ENCODE measurements at places on chromosomes 1 and 21.
A peak's percentile ranks its signal among the peaks of the same experiment; 100 is the strongest.

DNA sequence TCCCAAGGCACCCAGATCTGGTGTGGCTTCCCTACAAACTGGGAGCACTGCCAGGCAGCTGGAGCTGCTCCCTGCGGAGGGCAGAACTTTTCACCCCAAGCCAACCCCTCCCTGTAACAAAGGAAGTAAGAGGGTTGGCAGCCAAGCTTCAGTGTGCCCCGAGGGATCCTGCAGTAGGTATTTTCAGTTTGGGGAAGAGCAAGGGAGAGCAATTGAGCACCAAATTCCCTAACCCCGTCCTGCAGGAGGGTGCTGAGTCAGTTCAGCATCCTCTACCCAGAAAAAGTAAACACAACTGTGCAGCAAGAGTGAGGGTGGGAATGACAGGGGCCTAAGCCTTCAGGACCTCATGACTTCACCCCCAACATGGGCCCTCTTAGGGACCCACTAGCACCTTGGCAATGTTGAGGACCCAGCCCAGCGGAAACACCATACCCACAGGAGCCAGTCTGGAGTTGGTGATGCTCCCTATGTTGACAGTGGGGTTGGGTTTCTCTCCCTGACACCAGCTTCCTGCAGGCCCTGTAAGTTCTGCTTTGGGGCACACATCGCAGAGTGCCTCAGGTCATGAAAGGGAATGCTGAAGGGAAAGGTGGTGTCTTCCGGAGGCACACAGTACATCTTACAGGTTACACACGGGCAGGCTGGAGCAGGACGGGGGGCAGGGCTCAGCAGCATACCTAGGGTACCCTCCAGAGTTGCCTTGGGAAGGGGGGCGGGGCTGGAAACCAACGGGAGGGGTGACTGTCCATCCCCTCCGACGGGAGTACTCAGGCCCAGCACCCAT lies 14.8 kb downstream of the SH3BP5L start:
- no peak for DNase-seq

- no peak for DNase-seq
These were observed 1646.5 kb downstream of the MRPL39 start for GRCh38 chr21:23960769-23961168.

GRCh38 chr1:21324368-21325141 lies 34.3 kb upstream of the ECE1 start:
- DNase-seq = peak; percentile 79

GRCh38 chr1:94039514-94039870 lies 81.5 kb downstream of the ABCA4 start:
- DNase-seq = peak; percentile 8

- DNase-seq = no peak
These were observed 15.1 kb downstream of the FAAP20 start for GRCh38 chr1:2179283-2180013.

DNA sequence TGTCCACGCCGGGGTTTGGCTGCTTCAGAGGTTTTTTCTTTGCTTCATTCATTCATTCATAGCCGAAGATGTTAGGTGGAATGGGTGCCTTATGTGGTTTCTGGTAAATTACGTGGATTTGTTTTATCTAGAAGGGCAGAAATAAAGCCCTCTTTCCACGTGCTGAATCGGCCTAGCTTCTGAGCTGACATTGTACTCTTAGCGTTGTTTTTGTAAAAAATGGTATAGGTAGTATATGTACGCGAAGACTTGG lies 1.5 kb downstream of the GALNT2 start:
- DNase-seq = no peak

All from stimulated activated naive CD4-positive, alpha-beta T cell treated with Interleukin-2 at 50 U/mL for 16 hours (primary cell).